Karpas-422 (cell line): ENCODE measurements at places on chromosomes 6 and 20. TPM values are rescaled to one million over a fixed set of nuclear protein-coding genes. Genes with fewer than 3 reads are reported as not detected.

SSTR4 gene
- total RNA-seq: not detected in 2 replicates

CMTR1 gene
- total RNA-seq: 28.7 and 40.0 TPM in 2 replicates

TMC2 gene
- total RNA-seq: not detected in 2 replicates

ZNF341 gene
- total RNA-seq: 3.0 and 4.9 TPM in 2 replicates

HFE gene
- total RNA-seq: 0.04 and 0.19 TPM in 2 replicates

C20orf141 gene
- total RNA-seq: not detected in 2 replicates

NMBR gene
- not detected in 2 replicates for total RNA-seq

MUC21 gene
- not detected in 2 replicates for total RNA-seq

- no peaks in the 10 kb centered on the region for H3K36me3 ChIP-seq
- no peaks in the 10 kb centered on the region for H3K27me3 ChIP-seq
- DNase-seq: no peak
- H3K4me1 ChIP-seq: no peaks in the 10 kb centered on the region
- H3K27ac ChIP-seq: no peak overlapping the region
- H3K4me3 ChIP-seq: no peak overlapping the region
Measured at GRCh38 chr6:119676230-119676629, 326.7 kb upstream of the MAN1A1 start.

DNA sequence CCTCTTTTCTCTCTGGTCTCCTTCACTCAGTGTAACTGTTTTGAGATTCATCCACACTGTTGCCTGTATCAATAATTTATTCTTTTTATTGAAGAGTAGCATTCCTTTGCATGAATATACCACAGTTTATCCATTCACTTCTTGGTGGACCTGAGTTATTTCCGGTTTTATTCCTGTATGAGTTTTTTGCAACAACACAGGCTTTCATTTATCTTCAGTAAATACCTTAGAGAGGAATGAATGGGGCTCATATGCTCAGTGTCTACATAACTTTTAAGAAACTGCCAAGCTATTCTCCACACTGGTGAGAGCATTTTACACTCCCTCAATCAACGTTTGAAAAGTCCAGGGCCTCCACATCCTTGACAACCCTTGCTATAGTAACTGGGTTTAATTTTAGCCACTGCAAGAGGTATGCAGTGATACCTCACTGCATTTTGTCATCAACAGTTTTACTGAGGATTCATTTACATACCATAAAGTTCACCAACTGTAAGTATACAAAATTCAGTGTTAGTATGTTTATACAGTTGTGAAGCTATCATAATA lies 154.6 kb downstream of the PDE10A start:
- no peak for DNase-seq
- H3K4me1 ChIP-seq: no peaks in the 10 kb centered on the region
- no peaks in the 10 kb centered on the region for H3K36me3 ChIP-seq
- no peak overlapping the region for H3K27ac ChIP-seq
- no peaks in the 10 kb centered on the region for H3K27me3 ChIP-seq

DNA sequence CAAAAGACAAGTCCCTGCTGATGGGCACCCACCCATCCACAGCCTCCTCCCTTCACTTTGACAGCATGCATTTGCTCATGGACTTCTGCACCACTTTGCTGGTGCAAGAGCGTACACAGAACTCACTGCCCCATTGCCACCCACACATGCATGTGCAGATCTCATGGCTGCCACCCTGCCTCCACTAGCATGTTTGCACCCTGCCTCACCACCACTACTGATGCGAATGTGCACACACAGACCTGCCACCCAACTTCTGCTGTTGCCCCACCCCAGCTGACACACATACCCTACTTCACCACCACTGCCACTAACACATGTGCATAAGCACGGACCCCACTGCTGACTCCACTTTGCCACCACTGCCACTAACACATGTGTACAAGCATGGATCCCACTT lies 64.9 kb upstream of the EYS start:
- H3K27me3 ChIP-seq: no peaks in the 10 kb centered on the region
- no peak overlapping the region for H3K27ac ChIP-seq
- H3K4me1 ChIP-seq: no peaks in the 10 kb centered on the region
- no peak for DNase-seq
- H3K36me3 ChIP-seq: no peaks in the 10 kb centered on the region
- no peak overlapping the region for H3K4me3 ChIP-seq

GRCh38 chr6:61134028-61134427 lies 1152.0 kb downstream of the KHDRBS2 start:
- H3K27ac ChIP-seq: no peak overlapping the region
- H3K4me1 ChIP-seq: no peaks in the 10 kb centered on the region
- no peak overlapping the region for H3K4me3 ChIP-seq
- H3K36me3 ChIP-seq: no peaks in the 10 kb centered on the region

DNA sequence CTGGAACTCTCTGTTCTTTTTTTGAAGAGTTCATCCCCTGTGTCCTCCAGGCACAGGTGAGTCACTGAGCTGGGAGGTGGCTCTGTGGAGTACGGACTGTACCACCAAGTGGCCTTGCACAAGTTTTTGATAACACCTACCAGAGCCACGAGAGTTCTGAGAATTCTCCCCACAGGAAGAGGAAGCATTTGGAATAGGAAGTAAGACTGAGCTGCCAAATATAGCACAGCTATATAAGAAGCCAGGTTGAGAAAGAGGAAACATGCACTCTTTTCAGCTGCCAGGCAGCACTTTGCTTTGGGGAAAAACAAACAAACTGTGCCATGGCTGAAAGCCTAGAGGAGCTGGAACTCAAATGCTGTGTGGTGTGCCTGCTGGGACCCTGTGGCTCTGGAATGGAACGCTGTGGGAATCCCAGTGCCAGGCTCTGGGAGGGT lies 70.8 kb upstream of the RIPOR2 start:
- H3K27ac ChIP-seq: peak overlapping the region; percentile 88
- peak; percentile 84 for DNase-seq
- no peaks in the 10 kb centered on the region for H3K36me3 ChIP-seq
- H3K27me3 ChIP-seq: no peaks in the 10 kb centered on the region

- H3K36me3 ChIP-seq: no peaks in the 10 kb centered on the region
Measured at GRCh38 chr6:156391061-156391672, 386.0 kb upstream of the ARID1B start.

GRCh38 chr20:63497946-63498935 lies 642 bp downstream of the EEF1A2 start:
- H3K27me3 ChIP-seq: no peaks in the 10 kb centered on the region
- H3K4me1 ChIP-seq: peaks cover 12% of the 10 kb centered on the region
- H3K27ac ChIP-seq: no peak overlapping the region
- H3K36me3 ChIP-seq: no peaks in the 10 kb centered on the region
- no peak overlapping the region for H3K4me3 ChIP-seq
- no peak for DNase-seq

DNA sequence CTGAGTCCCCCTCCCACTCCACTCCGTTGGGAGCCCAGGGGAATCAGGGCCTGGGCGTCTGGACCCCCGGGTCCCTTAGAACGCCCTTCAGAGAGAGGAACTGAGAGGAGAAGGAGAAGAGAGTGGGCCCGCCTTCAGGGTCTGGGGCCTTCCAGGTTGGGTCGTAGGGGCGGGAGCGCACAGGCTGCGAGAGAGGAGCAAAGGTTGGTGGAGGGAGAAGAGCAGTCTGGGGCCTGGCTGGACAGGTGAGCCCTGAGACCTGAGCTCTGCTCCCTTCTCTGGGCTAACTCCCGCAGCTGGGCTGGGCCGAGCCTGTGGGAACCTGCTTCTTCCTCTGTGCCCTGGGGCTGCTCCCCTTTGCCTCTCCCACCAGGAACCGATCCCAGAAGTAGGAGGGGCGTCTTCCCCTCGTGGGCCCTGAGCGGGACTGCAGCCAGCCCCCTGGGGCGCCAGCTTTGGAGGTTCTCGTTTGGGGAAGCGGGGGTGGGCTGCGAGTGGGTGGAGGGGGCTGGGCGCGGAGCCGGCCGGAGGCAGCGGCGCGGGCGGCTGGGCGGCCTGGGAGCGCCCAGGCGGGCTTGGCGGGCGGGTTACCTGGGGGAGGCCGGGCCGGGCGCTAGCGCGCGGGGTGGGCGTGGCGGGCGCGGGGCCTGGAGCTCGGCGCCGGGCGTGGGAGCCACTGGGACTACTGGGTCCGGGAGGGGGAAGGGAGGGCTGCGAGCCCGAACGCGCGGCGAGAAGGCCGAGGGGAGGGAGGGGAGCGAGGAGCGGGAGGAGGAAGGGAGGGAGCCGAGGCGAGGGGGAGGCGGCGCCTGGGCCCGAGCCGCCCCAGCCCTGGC lies at the start of gene DDR1:
Gene DDR1, plus strand, starts transcription at position 835 of the 836 bp plus-strand sequence. CDS start 4,211 bp downstream, outside the sequence.
- H3K36me3 ChIP-seq: no peaks in the 10 kb centered on the region
- H3K27ac ChIP-seq: no peak within 1 kb of the TSS
- peak; percentile 51 for DNase-seq
- no peaks in the 10 kb centered on the region for H3K27me3 ChIP-seq
- H3K4me3 ChIP-seq: peak within 1 kb of the TSS; percentile 49; the same call in 1 of the 2 replicates

GRCh38 chr6:3801960-3802359 lies 47.2 kb upstream of the FAM50B start:
- H3K27me3 ChIP-seq: no peaks in the 10 kb centered on the region
- H3K4me1 ChIP-seq: no peaks in the 10 kb centered on the region
- DNase-seq: no peak
- no peak overlapping the region for H3K4me3 ChIP-seq
- H3K36me3 ChIP-seq: no peaks in the 10 kb centered on the region
- H3K27ac ChIP-seq: no peak overlapping the region

GRCh38 chr6:144326393-144326792 lies 41.3 kb downstream of the UTRN start:
- H3K4me3 ChIP-seq: no peak overlapping the region
- H3K27me3 ChIP-seq: 0 out of 2 replicates have a peak, but pooled peaks cover 2% of the 10 kb centered on the region
- H3K36me3 ChIP-seq: no peaks in the 10 kb centered on the region

- H3K36me3 ChIP-seq: no peaks in the 10 kb centered on the region
- peak; percentile 22 for DNase-seq
- no peak overlapping the region for H3K4me3 ChIP-seq
- no peaks in the 10 kb centered on the region for H3K27me3 ChIP-seq
- no peak overlapping the region for H3K27ac ChIP-seq
- peaks cover 9% of the 10 kb centered on the region for H3K4me1 ChIP-seq
Measured at GRCh38 chr20:5074232-5074674, 45.5 kb downstream of the PCNA start.

GRCh38 chr20:51337126-51337805 lies 205.3 kb downstream of the NFATC2 start:
- H3K27me3 ChIP-seq: no peaks in the 10 kb centered on the region
- H3K27ac ChIP-seq: no peak overlapping the region
- H3K36me3 ChIP-seq: no peaks in the 10 kb centered on the region
- no peak overlapping the region for H3K4me3 ChIP-seq
- no peak for DNase-seq

DNA sequence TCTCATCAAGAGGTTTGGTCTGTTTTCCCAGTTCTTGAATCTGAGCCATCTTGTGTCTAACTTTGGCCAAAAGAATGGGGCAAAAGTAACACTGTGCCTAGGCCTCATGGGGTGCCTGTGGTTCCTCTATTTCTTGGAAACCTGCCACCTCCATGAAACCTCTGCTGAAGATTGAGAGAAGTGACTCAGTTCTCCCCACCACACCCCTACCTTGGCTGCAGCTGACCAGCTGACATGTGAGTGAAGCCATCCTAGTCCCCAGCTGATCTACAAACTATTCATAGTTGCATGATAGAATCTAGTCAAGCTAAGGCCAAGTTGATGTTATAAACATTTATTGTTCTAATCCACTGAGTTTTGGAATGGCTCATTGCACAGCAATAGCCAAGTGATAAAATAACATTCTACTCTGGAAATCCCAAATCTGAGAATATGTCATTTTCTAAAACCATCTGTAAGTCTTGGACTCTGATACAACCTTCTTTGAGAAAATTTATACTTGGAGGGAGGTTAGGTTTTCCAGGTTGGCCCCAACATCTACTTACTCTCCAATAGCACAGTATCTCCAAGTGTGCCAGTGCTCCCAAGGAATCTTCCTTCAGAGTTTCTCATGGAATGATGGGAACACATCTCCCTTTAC lies 107.0 kb upstream of the SMLR1 start:
- DNase-seq: no peak
- H3K4me3 ChIP-seq: no peak overlapping the region
- H3K4me1 ChIP-seq: no peaks in the 10 kb centered on the region

DNA sequence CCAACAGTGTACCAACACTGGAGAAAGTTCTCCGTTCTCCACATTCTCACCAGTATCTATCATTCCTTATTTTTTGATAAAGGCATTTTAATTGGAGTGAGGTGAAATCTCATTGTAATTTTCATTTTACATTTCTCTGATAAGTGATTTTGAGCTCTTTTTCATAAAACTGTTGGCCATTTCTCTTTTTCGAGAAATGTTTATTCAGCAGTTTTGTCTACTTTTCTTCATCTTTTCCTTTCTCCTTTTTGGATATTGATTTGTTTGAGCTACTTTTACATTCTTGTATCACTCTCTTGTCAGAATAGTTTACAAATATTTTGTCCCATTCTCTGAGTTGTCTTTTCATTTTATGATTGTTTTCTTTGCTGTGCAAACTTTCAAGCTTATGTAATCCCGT lies 555.2 kb downstream of the COL12A1 start:
- H3K4me1 ChIP-seq: no peaks in the 10 kb centered on the region
- no peak overlapping the region for H3K4me3 ChIP-seq
- DNase-seq: no peak
- no peaks in the 10 kb centered on the region for H3K36me3 ChIP-seq
- H3K27me3 ChIP-seq: no peaks in the 10 kb centered on the region

DNA sequence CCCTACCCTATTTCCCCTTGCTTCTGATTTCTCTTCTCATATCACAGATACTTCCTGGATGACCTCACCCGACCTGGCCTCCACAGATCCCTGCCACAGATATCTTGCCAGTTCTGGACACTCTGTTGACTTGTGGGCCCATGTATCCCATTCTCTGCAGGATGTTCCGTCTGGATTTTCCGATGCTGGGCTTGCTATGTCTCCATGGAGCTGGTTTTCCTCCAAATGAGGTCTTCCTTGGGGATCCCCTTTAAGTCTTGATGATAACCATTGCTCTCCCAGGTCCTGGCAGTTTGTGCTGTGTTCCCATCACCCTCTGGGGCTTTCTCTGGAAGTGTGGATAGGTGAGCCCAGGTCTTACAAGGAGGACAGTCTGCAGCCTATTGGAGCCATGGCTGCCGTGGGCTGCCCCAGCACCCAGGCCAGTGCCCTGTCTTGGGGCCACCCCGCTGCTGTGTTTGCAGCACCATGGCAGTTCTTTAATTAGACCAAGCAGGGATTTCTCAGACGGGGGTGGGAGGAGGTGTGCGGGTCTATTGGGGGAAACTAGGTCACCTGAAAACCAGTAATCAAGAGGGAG lies 23.9 kb downstream of the PPP1R16B start:
- no peaks in the 10 kb centered on the region for H3K4me1 ChIP-seq
- no peaks in the 10 kb centered on the region for H3K36me3 ChIP-seq

- no peak overlapping the region for H3K4me3 ChIP-seq
- no peaks in the 10 kb centered on the region for H3K36me3 ChIP-seq
- no peaks in the 10 kb centered on the region for H3K27me3 ChIP-seq
- H3K4me1 ChIP-seq: no peaks in the 10 kb centered on the region; the same call in 1 of the 2 replicates
- DNase-seq: no peak
Measured at GRCh38 chr20:23331450-23332350, 18.9 kb upstream of the NXT1 start.

- no peaks in the 10 kb centered on the region for H3K4me1 ChIP-seq
- H3K4me3 ChIP-seq: no peak overlapping the region
- no peaks in the 10 kb centered on the region for H3K27me3 ChIP-seq
- DNase-seq: no peak
- no peak overlapping the region for H3K27ac ChIP-seq
Measured at GRCh38 chr20:59102841-59103299, 60.3 kb upstream of the PRELID3B start.

- peaks cover 78% of the 10 kb centered on the region for H3K4me1 ChIP-seq
- H3K36me3 ChIP-seq: peaks cover 25% of the 10 kb centered on the region
- no peaks in the 10 kb centered on the region for H3K27me3 ChIP-seq
Measured at GRCh38 chr20:46349035-46349741, 40.9 kb upstream of the CDH22 start.

- no peak overlapping the region for H3K4me3 ChIP-seq
- H3K36me3 ChIP-seq: no peaks in the 10 kb centered on the region
- no peaks in the 10 kb centered on the region for H3K4me1 ChIP-seq
- DNase-seq: no peak
- H3K27me3 ChIP-seq: no peaks in the 10 kb centered on the region
Measured at GRCh38 chr6:123418071-123418470, 218.7 kb downstream of the TRDN start.
